ENCODE measurements at places on chromosomes 3 and 15. TPM values are rescaled to one million over a fixed set of nuclear protein-coding genes. Genes with fewer than 3 reads are reported as not detected.

DNA sequence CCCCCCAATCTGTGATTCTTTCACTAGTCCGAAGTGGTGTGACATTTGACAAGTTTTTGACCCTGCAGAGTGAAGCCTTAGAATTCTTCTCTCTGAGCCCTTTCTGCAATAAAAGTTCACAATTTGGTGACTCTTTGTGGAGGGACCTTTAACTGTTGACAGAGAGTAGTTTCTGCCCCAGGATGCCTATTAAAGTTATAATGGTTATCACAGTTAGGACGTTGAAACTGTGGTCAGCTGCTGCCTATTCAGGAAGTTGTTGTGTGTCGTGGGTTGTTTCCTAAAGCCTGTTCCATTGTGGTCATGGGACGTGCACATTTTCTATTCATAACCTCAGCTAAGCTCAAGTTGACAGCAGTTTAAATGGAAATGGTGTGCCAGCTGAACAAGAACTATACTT is 274.5 kb downstream of the NEK10 start:
- no peak for DNase-seq

CNTN4 gene
- 1.8 TPM for total RNA-seq

- DNase-seq = no peak
Observed at GRCh38 chr15:35857567-35858226, 311.7 kb upstream of the DPH6 start.

- DNase-seq = no peak
Observed at GRCh38 chr15:99635794-99636193, 70.0 kb downstream of the MEF2A start.

ECE2 gene
- total RNA-seq = not detected

DNA sequence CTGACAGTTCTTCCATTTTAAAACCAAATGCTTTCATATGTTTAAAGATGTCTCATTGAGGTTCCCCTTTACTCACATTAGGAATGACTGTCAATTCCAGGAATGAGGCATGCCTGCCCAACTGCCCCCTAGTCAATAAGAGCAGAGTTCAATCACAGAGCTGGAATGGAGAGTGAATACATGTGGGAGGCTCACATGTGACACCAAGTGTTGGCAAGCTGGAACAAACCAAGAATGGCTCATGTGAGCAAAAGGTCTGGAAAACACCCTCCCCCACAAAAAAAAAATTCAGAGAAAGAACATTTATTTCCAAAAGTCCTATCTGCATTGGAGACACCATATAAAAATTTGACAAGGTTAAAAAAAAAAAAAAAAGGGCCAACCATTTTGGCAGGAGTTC is 3.7 kb downstream of the PBRM1 start:
- no peak for DNase-seq

DNA sequence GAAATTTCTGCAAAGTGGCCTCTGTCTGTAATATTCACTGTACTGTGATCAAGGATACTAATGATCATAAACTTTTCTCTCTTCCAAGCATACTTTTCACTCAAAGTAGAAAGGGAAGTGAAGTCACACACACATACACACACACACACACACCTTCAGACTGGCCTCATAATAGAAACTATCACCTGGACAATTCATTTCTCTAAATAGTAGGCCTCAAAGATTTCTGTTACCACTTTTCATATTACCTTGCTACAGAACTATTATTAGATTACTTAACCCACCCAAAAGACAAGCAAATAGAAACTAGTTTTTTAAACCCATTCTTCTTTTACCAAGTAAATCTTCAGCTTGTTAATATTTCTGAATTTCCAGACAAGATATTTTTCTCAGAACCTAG is 12.2 kb downstream of the CPB1 start:
- DNase-seq = no peak

GOLGA8Q gene
- 1.3 TPM for total RNA-seq

DNA sequence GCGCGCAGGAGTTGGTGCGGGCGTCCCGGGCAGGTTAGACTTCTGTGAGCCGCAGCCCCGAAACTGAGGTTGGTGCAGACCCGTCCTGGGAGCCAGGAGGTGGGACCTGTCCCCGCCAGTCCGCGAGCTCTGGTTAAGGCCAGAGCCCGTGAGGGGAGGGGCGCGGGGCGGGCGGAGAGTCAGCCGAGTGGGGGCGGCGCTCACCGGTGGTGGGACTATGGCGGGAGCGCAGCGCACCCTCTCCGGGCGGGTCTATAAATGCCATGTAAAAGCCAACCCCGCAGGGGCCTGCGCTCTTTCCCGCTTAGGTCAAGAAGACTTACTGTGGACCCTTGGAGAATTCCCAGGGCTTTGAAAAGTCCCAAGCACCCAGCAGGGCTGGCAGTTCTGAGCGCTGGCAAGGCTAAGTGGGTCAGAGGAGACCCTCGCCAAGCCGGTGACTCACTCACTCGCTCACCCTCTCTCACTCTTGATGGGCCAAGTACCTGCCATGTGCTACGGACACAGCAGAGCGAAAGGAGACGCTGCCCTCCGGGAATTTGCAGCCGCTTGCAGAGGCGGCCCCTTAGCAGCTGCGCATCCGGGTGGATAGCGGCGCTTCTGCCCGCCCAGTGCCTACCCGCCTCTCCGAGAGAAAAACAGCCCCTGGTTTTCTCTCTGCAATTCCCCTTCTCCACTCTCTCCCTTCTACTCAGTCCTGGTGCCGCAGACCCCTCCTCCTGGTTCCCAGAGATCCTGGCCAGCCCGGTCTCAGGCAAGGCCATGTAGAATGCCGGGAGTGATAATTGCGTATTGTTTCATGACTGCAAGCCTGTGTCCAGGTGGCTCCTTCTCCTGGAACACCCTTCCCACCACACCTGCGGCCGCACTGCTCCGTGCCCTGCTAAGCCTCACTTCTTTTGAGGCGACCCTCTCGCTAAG is at the start of gene ALDH1L1:
Gene ALDH1L1, minus strand, starts transcription at position 110 of the 921 bp plus-strand sequence. CDS start 19,607 bp downstream, outside the sequence.
- no peak for DNase-seq
